Uterus (tissue), 4 donors: ENCODE measurements at places on chromosomes 2 and 18. TPM values are rescaled to one million over a fixed set of nuclear protein-coding genes. Genes with fewer than 3 reads are reported as not detected.

CIB4 gene
- total RNA-seq, result not detected

ABCB11 gene
- total RNA-seq, result not detected

DNA sequence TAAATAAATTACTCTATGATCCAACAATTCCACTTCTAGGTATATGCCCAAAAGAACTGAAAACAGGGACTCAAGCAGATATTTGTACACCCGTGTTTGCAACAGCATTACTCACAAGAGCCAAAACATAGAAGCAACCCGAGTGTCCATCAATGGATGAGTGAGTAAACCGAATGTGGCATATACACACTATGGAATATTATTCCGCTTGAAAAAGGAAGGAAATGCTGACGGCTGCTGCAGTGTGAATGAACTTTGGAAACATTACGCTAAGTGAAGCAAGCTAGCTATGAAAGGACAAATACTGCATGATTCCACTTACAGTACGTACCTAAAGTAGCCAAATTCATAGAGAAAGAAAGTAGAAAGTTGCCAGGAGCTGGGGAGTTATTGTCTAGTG is 32.2 kb downstream of the MREG start:
- DNase-seq, result no peak

- DNase-seq, result no peak
Observed at GRCh38 chr2:175372704-175373701, 191.5 kb upstream of the ATP5MC3 start.

DNA sequence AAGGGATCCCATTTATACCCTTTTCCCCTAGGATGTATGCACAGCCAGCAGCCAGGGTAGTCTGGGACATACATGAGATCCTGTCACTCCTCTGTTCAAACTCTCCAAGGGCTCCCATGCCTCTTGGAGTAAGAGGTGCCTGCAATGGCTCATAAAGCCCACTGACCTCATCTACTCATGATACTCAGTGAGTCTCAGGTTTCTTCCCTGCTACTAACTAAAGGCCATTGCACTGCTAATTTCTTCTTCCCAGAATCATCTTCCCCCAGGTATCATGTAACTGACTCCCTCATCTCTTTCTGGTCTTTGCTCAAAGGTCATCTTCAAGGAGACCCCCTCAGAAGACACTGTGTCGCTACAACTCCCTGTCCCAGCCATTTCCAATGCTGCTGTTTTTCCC is 68.2 kb downstream of the CCBE1 start:
- DNase-seq, result no peak

DNA sequence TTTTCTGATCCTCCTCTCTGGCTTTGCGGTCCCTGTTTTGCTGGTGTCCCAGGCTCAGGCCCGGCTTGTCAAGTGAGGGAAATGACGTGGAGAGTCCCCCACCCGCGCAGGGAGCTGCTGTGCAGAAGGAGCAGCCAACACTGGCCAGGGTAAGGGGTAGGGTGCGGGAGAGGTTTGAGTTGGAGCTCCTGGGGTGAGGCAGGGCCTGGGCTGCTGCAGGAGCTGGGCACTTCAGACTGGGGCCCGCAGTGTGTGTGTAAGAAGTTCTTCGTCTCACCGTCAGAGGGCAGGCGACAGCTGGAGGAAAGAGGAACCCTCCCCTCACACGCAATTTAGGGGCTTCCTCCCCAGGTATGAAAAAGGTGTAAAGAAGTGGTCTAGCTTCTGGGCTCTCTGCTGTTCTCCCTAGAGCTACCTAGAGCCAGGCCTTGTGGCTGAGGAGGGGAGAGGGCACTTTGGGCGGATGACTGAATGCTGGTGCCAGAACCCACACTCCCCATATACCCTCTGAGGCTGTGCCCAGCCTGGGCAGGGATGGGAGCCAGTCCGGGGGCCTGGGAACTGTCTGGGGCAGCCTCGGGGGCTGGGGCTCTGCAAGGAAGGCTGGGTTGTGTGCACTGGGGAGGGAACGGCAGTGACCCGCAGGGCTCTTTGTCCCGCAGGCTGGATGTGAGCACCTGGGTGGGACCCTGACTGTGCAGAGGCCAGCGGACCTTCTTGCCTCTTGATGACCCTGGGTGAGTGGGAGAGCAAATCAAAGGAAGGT is 11.8 kb downstream of the CELF4 start:
- no peak for DNase-seq

DNA sequence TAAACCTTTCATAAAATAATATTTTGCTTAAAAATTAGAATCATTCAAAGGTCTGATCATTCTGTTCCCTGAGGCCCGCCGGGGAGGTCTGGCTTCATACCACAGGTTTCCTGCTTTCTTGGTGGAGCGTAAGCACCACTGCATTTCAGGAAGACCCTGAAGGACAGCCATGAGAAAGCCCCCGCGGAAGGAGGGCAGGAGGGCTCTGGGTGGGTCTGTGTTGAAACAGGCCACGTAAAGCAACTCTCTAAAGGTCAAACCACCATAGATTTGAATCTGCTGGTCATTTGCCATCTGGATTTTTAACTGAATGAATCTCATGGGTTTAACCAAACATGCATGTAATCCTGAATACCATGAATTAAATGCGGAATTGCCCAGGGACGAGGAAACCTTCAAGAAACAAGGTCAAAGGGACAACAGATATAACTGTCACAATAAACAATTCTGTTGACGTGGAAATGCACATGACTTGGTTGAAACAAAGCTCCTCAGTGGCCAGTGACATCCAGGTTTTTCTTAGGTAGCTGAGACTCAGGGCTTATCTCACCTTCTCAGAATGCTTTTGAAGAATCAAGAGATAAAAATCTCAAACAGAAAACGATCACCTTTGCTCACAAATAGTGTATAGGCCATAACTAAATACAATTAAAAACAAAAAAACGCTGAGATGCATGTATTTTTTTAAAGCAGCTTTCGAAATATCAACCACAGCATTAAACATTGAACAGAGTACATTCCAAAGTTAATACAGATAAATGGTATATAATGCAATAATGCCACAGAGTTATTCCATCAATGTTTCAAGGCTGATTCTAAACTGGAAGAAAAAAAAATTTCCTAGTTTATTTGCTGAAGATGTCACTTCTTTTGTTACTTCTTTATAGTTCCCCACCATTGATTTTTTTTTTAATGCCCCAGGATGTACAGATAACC is 193.2 kb downstream of the BCL2 start:
- DNase-seq, result no peak

GRCh38 chr2:52934323-52934898 is 833.2 kb upstream of the CHAC2 start:
- DNase-seq, result no peak

- DNase-seq, result no peak
Observed at GRCh38 chr2:46886268-46887027, 29.2 kb downstream of the MCFD2 start.
